Keratinocyte (primary cell): ENCODE measurements at places on chromosomes 11 and 22. TPM values are rescaled to one million over a fixed set of nuclear protein-coding genes. Genes with fewer than 3 reads are reported as not detected.

PRSS23 gene
- 126 to 168 TPM (median 143 TPM) in 3 replicates for polyA plus RNA-seq

SPTBN2 gene
- 7.8 to 14.7 TPM (median 11.1 TPM) in 3 replicates for polyA plus RNA-seq

MIAT gene
- 0.01 to 0.04 TPM (median 0.02 TPM) in 3 replicates for polyA plus RNA-seq

APLP2 gene
- 376 to 561 TPM (median 531 TPM) in 3 replicates for polyA plus RNA-seq

LRRC55 gene
- polyA plus RNA-seq, result not detected in 3 replicates

DYNC2H1 gene
- 10.3 to 18.5 TPM (median 15.2 TPM) in 3 replicates for polyA plus RNA-seq

- no peak for DNase-seq
Measured at GRCh38 chr22:46446799-46447198, 90.6 kb downstream of the CELSR1 start.

DNA sequence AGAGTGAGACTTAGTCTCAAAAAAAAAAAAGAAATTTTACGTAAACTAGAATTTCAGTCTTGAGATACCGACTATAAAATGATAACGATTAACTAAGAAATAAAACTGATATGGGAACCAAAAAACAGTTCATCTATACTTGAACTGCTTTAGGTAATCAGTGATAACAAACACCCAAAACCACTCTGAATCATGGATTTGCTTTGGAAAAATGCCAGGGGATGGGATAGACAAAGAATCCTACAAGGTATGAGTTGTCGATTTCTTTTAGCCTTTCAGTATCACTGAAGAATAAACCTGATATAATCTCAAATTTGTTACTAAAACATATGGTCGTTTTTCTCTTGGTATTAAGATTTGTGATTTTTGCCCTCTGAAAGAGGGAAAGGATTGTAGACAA is 13.7 kb downstream of the CSTF3 start:
- no peak for DNase-seq

GRCh38 chr11:58671983-58672633 is 49.6 kb downstream of the CNTF start:
- DNase-seq, result no peak

DNA sequence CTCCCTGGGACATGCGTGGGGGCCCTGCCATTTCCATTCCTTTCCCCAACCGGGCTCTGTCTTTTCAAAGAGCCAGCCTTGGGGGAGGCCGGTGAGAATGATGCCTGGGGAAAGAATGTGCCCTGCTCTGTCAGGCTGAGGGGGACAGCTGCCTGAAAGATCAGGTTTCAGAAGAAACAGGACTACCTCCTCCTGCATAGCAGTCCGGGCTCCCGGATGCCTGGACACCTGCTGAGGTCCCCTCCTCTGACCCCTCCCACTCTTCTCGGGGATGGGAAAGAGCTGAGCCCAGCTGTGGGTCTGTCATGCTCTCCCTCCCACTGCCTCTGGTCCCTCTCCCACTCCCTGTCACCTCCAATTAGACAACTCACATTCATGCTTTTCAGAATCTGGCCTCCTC is 41.8 kb upstream of the CDON start:
- no peak for DNase-seq

- no peak for DNase-seq
Measured at GRCh38 chr11:16992846-16993245, 21.4 kb downstream of the PLEKHA7 start.

- no peak for DNase-seq
Measured at GRCh38 chr22:24271386-24271854, 789 bp downstream of the SPECC1L start.

- DNase-seq, result peak; percentile 4
Measured at GRCh38 chr11:32297611-32298011, 137.7 kb downstream of the WT1 start.

- no peak for DNase-seq
Measured at GRCh38 chr11:82045748-82046457, 687.8 kb downstream of the FAM181B start.

GRCh38 chr11:90176069-90176468 is 41.6 kb downstream of the NAALAD2 start:
- no peak for DNase-seq

GRCh38 chr22:21622011-21622918 is 7.6 kb downstream of the YDJC start:
- DNase-seq, result no peak
